Mucosa of gallbladder (tissue), 1 donor: ENCODE measurements at places on chromosomes 6 and 20.

- no peak for DNase-seq
Measured at GRCh38 chr6:46138281-46138680, 8.5 kb downstream of the ENPP4 start.

- no peak for DNase-seq
Measured at GRCh38 chr20:60482221-60483008, 524.2 kb downstream of the CDH26 start.

DNA sequence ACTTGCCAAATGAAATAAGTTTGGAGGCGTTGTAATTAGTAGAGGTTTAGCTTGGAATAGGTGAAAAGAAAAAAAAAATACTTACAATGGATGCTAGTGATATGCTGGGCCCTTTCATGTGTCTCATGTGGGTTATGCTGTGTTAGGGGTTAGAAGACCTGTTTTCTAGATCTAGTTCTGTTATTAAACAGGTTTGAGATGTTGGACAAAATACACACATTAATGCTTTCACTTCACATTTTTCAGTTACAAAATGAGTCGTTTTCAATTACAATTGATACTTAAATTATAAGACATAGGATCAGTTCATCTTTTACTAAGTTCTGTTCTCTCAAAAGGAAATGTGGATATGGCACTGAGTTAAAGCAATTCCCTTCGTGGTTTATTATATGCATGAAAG is 509.8 kb downstream of the EPM2A start:
- DNase-seq, result no peak

GRCh38 chr6:138410048-138410735 is 6.2 kb downstream of the HEBP2 start:
- DNase-seq, result no peak

- DNase-seq, result no peak
Measured at GRCh38 chr20:41051009-41051825, 22.6 kb downstream of the TOP1 start.

DNA sequence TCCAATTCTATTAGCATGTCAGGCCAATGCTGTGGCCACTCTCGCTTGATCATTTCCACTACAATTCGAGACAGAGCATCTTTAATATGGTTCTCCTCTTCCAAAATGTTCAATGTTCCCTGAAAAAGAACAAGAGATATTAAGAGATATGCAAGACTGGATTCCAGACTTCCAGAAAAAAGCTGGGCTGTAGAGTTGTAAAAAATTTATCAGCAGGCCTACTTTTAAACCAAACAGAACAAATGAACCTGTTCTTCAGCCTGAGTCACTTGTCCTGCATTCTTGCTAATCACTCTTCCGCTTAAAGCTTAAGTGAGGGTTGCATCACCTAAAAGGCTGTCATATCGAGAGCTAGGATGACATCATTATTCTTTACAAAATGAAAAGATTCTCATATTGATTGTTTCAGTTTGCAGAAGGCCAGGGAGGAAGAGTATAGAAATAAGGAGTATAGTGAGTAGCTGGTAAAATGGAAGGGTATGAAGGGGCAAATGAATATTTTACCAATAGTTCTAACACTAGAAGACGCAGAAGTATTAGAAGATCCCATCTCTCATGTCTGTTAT is 4.9 kb downstream of the XPO5 start:
- DNase-seq, result no peak

DNA sequence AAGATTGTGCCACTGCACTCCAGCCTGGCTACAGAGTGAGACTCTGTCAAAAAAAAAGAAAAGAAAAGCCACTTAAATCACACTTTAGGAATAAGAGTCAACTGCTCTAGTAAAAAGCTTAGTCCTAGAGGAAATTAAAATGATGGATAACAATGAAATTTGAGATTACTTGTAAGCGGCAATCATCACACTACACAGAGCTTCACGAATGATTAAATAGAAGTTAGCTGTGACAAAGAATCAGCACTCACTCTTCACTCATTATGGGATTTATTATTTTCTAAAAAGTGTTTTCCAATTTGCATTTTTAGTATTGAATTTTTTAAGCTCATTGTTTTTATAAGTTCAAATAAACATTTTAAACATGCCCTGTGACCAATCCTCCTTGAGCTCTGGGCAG is 718.0 kb downstream of the UTRN start:
- DNase-seq, result no peak

DNA sequence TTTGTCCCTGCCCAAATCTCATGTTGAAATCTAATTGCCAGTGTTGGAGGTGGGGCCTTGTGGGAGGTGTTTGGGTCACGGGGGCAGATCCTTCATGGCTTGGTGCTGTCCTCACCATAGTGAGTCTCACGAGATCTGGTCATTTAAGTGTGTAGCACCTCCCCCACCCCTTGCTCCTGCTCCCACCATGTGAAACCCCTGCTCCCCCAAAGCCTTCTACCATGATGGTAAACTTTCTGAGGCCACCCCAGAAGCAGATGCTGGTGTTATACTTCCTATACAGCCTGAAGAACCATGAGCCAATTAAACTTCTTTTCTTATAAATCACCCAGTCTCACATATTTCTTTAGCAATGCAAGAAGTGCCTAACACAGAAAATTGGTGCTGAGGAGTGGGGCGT is 19.9 kb upstream of the THBS2 start:
- DNase-seq, result no peak

DNA sequence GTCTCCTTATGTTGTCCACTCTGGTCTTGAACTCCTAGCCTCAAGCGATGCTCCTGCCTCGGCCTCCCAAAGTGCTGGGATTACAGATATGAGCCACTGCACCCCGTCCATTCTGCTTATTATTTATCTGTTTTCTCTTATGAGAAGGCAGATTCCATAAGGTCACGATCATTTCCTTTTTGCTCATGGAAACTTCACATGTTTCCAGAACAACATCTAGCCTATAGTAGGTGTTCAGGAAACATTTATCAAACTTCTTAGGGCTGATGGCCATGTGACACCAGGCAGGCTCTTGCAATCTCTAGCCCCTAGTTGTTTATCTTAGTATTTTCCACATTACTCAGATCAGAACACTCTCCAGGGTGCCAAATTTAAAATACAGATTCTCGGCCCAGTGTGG is 61.2 kb downstream of the ZFP64 start:
- DNase-seq, result no peak

GRCh38 chr6:143965503-143966171 is 42.4 kb downstream of the PLAGL1 start:
- no peak for DNase-seq

DNA sequence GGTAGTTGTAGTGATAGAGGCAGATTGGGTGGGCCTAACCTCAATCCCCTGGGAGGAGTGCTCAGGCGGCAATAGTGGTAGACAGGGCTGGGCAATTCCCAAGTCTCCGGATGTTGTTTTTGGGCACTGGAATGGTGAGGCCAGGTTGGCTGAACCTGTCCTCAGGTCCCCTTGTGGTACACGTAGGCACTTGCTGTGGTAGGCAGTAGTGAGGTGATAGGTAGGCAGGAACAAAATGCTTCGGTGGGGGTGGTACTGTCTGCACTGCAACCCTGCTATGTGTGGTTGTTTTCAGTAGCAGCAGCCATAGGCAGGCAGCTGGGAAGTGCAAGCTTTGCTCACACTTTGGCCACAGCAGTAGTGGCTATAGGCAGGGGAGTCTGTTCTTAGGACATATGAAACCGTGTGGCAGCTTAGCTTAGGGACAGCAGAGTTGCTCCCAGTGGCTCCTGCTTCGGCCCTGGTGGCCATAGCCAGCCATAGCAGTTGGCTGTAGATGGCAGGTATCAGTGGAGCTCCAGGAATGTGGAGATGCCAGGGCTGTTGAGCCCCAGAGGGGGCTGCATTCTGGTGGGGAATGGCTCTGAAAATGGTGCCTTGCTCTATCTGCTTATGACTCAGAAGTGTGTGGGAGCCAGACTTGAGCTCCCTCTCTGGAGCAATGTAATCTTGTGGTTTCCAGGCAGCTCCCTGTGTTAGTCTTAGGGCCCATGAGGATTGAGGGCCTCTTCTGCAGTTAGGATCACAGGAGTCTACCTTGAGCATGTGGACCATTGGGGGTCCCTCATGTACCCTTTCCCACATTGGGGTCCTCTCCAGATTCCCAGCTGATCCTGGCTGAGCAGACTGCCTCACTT is 241.8 kb upstream of the BMP2 start:
- no peak for DNase-seq

GRCh38 chr20:16397086-16397485 is 176.2 kb downstream of the KIF16B start:
- peak; percentile 64 for DNase-seq

GRCh38 chr6:99185525-99185924 is 163.9 kb downstream of the FAXC start:
- DNase-seq, result no peak

DNA sequence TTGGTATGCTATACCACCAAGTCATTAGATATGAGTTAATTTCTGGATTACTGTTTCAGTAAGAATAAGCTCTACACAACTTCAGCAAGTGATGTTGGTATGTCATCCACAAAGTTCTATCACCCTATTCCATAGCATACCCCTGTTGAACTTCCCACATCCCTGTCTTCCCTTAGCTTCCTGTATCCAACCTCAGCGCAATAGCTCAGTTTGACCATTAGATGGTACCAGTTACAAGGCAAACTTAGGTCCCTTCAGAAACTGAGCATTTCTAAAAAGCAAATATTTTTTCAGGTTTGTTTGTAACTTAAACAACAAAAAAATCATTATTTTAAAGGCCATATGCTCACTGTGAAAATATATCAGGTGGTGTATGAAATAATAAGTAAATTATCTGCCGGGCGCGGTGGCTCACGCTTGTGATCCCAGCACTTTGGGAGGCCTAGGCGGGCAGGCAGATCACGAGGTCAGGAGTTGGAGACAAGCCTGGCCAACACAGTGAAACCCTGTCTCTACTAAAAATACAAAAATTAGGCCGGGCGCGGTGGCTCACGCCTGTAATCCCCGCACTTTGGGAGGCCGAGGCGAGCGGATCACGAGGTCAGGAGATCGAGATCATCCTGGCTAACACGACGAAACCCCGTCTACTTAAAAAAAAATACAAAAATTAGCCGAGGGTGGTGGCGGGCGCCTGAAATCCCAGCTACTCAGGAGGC is 8.8 kb upstream of the MOG start:
- DNase-seq, result no peak

GRCh38 chr6:167499161-167499660 is 174.3 kb downstream of the TTLL2 start:
- DNase-seq, result peak; percentile 58

DNA sequence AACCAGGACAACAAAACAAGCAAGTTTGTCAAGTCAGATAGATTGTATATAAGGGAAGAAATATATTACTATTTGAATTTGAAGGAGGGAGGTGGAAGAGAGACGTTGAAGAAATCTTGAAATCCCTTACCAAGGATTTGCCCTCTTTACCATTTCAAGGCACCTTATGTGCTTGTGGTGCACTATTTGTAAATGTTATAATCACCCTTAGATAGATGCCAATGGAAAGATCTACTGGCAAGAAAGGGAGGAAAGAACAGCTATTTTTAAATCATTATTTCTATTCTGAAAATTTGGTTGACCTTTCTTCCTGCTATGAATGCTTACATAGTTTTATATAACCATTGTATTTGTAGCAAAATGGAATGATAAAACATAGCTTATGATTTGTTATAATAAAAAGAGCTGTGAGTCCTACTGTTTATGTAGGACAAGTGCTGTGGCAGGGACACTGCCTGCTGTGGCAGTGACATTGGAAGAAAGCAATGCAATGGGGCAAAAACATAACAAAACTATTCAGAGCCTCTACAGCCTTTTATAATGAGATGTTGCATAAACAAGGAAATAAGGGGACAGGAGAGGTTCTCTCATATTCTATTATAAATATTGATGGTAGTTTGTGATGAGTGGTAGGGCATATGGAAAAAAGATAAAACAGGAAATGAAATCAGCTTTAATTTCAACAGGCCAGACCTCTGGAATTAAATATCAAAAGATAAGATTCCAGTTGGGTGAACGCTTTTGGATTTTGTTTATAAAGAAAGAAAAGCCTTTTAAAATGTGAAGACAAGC is 1145.2 kb upstream of the GJE1 start:
- DNase-seq, result no peak

DNA sequence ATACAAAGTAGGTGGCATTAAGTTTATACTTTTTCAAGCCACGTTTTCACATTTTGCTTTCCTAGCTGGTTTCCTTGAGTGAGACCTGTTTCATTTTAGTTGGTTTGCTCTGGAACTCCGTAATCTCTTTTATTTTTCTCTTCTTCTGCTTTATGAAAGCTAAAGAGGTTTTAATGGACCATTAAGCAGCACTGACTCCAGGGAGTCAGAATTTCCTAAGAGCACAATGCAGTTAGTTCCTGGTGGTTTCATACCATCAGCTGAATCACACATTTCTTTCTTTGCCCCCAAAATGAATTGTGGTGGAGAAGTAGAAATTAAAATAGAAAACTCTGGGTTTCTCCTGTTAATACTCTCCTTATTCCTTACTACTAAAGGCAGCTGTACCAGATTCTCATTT is 3.4 kb downstream of the OPN5 start:
- DNase-seq, result no peak

DNA sequence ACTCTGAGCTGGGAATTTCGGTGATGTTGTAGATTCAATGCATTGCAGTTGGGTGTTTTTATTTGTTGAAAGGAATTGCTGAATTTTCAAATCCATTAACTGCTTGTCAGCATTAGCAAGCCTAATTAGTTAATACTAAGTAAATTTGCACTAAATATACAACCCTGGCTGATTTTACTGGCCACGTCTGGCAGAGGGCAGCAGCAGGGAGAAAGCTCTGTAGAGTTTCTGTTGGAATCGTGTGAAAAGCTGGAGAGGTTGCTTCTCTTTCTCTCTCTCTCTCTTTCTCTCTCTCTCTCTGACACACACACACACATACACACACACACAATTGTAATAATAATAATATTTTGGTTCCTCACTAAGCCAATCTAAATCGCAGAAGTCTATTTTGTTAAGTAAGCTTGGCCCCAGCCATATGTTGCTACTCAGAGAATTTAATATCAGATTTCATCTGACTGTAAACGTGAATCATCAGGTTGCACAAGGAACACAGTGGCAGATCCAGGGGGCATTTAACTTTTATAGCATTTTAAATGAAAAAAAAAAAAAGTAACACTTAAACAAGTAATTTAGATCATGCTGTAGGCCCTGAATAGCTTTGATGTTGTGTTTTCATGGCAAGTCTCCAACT is 289.5 kb downstream of the ESR1 start:
- DNase-seq, result no peak

DNA sequence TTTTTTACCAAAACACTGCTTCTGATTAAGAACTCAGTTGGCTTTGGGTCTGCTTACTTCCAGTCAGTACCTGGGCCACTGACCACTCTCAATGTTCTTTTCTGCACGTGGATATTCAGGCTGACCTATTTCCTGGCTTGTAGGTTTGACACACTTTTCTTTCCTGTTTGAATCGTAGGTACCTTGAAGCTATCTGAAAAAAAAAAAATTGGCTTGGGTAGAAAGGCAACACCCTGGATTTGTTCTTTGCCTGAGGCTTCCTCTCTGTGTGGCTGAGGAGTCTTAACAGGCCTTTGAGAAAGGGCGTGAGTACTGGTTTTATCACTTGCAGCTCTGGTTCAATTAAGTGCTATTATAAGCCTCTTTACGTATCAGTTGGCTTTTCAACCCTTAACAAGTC is 60.6 kb upstream of the IL20RA start:
- DNase-seq, result no peak

GRCh38 chr6:76852776-76853175 is 610.5 kb downstream of the HTR1B start:
- DNase-seq, result no peak

GRCh38 chr6:138001750-138002349 is 105.4 kb downstream of the PERP start:
- DNase-seq, result peak; percentile 61
